ENCODE measurements at places on chromosomes 7 and 10.

- DNase-seq: no peak
These were observed 17.5 kb downstream of the DPY19L1 start for GRCh38 chr7:35019801-35020200.

DNA sequence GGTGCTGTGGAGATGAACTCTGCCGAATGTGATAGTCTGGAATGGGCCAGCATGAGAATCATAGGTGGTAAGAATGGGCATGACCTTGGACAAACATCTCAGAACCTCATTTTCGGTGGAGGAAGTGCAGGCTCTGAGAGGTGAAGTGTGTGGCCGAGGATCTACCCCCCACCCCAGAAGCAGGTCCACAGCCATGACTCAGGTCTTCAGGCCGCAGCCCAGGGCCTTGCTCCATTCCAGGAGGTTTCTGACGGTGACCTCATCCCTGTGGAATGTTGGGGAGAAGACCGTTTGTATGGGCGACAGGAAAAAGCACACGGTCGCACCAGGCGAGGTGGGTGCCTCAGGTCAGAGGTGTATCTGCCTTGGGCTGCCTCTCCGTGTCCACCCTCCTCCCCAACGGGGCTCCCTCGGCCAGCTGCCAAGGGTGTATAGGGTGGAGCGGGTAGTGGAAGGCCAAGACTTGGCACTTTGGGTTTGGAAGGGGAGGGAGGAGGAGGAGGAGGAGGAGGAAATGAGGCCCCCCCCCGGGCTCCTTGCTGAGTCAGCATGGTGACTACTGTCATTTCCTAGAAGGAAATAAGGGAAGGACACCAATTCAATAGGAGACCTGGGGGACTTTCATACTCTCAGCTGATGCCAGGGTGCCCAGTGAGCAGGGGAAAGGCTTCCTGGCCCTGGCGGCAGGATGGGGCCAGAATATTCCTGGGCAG, 168.0 kb upstream of the RHEB start:
- DNase-seq: no peak

GRCh38 chr10:124288486-124288885, 130.2 kb downstream of the OAT start:
- no peak for DNase-seq

- no peak for DNase-seq
These were observed 177.4 kb upstream of the PRR15 start for GRCh38 chr7:29386196-29386765.

- DNase-seq: no peak
These were observed 136.2 kb downstream of the WDR11 start for GRCh38 chr10:120987359-120987758.

DNA sequence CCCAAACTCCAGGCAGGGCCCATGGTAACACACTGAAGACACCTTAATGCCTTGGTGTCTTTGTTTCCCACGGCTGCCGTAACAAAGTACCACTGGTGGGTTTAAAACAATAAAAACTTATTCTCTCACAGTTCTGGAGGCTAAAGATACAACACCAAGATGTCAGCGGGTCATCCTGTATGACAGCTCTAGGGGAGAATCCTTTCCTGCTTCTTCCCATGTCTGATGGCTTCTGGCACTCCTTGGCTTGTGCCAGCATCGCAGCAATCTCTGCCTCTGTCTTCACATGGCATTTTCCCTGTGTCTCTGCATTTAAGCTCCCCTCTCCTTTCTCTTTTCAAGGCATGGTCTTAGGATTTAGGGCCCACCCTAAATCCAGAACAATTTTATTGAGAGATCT, 33.1 kb downstream of the PRSS2 start:
- no peak for DNase-seq

GRCh38 chr7:157391036-157391710, 54.4 kb downstream of the DNAJB6 start:
- no peak for DNase-seq

- no peak for DNase-seq
These were observed 236.2 kb upstream of the PITRM1 start for GRCh38 chr10:3408603-3409365.

DNA sequence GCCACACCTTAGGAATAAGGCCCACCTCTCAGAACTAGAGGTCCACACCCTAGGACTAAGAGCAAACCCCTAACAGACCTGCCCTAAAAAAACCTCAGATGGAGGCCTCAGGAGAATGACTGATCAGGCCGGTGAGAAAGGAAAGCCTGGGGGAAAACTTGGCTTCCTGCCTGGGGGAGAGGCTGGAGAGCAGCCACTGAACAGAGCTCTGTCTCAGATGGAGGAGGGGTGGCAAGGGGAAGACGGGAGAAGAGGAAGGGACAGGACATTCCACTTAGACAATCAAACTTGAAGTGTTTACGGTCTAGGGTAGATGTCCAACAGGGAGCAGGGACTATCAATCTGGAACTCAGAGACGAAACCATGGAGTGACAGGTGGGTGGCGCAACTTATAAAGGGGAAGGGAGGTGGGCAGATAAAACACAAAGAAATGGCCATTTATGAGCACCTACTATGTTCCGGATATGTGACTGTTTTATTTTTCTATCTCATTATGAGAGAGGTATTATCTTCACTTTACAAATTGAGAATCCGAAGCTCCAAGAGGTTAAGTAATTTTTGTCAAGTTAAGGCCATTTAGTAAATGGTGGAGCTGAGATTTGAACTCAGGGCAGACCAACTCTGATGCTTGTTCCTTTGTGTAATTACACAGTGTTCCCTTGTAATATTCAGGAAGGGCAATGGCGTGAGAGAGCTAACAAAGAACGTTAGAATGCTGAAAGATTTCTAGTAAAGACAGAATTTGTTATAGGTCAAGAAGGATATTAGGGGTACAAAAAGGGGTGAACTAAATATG, 82.6 kb downstream of the DNMBP start:
- no peak for DNase-seq

DNA sequence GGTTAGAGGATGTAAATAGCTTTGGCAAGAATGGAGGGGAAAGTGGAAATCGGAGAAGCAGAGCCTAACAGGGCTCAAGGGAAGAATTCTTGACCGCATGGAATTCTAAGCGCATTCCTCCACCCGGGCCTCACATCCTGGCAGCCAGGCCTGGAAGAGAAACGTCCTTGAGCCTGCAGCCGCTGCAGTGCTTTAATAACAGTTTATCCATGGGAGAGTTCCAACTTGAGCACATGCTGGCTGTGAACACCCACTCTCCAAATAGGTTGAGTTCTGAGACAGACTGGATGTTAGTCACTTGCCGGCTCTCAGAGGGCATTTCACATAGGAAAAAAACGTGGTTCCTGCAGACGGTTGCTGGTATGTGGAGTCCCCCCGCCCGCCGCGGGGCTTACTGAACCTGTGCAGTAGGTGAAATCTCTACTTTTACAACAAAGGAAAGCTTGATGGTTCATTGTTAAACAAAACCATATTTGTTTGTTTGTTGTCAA, 61.4 kb upstream of the STEAP1B start:
- DNase-seq: no peak

- no peak for DNase-seq
These were observed 1.3 kb downstream of the PFKFB3 start for GRCh38 chr10:6204063-6204340.

GRCh38 chr7:139049936-139050335, 14.1 kb upstream of the ZC3HAV1L start:
- no peak for DNase-seq

- DNase-seq: no peak
These were observed 15.5 kb downstream of the STX1A start for GRCh38 chr7:73703757-73704639.

DNA sequence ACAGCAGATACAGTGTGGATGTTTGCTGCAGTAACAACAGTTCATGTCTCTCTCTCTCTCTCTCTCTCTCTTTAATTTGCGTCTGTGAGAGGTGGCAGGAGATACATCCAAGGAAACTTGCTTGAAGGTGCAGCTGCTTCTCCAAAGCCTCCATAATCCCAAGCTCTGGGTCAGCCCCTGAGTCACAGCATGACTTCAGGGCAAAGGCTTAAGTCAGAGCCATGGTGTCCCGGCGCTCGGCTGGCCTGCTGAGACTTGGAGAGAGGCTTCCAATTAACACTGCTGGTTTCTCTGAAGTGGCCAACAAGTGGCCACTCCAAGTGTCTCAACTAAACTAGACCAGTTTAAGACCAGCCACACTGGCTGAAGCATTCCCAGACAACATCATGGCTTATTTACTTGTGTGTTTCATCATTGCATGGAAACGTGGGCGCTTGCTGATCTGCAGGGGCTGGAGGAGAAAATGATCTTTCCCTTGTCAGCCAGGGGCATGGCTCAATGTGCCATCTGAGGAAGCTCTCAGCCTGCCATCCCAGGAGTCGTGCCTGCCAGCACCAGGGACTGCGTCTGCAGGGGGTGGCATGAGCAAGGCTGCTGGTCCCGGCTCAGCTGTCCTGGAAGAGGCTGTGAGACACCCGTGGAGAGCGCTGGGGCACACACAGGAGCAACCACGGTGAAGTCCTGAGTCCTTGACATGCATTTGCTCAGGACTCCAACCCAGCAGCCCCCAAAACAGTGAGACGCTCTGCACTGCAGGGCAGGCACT, 254.2 kb downstream of the COBL start:
- no peak for DNase-seq

DNA sequence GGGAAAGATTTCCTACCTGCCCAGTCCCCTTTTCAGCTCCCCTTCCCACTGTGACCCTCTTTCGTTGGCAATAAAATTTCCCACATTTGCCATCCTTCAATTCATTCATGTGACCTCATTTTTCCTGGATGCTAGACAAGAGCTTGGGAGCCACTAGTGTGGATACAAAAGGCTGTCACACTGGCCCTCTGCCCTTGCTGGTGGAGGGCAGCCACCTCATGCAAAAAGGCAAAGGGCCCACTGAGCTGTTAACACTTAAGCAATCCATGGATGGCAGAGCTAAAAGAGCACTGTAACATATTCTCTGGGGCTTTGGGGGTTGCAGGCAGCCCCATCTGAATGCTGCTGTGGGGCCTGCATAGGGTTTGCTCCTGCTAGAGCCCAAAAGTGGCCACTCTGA, 315.1 kb downstream of the NEBL start:
- no peak for DNase-seq

All from DMS 273 treated with DMSO at 0.1 percent for 48 hours (cell line).